ENCODE measurements at places on chromosomes 5 and 9.
A peak's percentile ranks its signal among the peaks of the same experiment; 100 is the strongest.

DNA sequence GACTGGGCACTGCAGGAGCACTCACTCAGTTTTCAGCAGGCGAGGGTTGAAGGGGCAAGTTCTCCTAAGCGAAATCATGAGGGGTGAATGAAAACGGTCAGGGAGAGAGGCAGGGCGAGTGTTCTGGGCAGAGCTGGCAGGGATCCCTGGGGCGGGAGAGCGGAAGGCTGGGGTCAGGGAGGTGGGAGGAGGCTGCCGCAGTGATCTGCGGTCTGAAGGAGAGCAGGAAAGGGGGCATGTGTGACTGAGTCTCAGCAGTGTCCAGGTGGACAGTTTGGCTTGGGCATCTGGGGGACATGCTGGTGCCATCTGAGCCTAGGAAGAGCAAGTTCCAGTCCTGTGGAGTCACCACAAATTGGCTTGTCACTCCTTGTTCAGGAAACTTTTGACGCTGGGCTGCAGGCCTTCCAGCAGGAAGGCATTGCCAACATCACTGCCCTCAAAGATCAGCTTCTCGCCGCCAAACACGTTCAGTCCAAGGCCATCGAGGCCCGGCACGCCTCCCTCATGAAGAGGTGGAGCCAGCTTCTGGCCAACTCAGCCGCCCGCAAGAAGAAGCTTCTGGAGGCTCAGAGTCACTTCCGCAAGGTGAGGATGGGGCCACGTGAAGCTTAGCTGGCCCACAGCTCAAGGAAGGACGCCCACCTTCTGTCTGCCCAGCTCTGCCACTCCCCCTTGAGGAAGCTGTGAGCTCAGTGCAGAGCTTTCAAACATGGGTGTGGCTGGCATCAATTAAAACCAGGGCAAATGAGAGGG, 31.1 kb downstream of the DYNC2I2 start:
- no peak for DNase-seq

DNA sequence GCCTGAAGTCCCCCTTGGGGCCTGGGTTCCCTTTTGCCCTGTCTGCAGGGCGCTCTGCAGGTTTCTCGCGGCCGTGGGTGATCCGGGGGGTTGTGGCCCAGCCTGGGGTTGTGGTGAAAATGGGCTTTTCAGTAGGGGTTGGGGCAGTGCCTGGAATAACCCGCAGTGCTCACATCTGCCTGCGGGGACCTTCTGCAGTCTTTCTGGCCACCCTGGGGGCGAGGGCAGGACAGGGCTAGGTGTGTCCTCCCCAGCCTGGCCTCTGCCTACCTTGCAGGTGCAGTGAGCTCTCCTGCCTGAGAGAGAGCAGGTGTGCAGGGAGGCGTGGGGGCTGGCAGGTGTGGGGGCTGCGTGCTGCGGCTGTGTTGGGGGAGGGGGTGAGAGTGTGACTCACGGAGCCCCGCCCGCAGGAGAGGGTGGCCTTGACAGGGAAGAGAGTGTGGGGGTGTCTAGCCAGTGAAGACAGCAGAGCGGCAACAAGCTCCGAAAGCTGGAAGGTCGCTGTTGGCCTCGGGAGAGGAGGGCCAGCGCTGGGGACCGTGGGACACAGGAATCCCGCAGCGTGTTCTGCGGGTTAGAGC, 131.4 kb downstream of the MRPL36 start:
- no peak for DNase-seq

DNA sequence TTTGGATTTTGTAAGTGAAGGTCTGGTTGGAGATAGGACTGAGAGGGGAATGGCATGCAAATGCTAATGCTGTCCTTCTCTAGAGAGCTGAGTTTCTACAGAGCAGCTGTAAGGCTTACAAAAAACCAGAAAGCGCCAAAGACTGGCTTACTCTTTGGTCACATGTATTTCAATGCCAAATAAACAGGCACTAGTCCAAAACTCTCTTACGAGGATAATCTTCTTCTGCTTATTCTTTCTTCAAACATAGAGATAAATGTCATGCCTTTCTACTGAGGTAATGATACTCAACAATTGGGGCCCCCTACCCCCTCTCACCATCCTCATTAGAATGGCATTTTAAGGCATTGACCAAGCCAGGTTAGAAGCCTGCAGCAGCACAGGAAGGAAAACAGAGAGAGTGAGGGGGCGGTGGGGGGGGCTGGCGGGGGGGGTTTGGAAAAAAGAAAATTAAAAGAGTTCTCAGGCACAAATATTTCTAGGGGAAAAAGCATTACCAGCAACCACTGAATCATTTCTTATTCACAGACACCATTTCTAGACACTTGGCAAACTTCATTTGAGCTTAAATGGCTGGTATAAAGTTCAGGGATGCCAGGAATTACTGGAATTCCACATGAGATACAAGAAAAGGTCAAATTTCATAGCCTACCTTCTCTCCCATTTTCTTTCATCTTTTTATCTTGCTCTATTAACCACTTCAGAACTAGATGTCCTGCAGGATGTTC, 34.0 kb downstream of the PUM3 start:
- DNase-seq, result no peak

- no peak for DNase-seq
Measured at GRCh38 chr9:132135456-132135855, 26.4 kb upstream of the NTNG2 start.

DNA sequence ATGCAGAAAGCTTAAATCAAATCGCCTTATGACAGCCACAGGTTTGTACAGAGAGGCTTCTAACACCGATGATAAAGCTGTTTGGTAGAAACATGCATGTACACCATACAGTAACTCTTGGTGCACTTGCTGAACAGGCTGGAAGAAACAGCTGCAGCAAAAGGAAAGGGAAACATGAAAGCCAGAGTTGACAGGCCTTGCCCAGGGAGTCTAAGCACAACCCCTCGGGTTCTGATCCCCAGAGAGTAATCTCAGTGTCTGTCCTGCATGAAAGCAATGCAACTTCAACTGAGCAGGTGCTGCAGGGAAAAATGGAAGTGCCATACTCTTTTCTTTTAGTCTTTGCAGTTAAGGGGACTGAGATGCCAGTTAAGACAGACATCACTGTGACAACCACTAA, 419.9 kb downstream of the BNC2 start:
- no peak for DNase-seq

DNA sequence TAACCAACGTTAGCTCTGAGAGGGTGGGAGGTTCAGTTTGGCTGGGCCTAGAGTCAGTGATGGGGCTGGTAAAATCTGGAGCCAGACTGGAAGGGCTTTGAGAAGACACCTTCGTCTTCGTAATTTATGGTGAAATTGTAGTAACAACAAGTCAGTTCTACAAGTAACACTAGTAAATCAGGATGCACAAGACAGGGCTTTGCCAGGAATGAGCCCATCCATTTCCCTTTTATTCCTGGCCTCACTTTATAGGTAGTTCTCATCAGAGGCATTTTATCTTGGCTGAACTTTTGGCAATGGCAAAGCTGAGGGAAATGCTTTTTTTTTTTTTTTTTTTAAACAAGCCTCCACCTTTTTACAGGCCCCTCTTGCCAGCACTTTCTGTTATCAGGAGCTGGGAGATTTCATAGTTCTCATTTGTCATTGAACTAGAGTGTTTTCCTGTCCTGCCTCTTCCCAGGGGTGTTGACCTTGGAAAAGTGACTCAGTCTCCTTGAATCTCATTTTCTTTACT, 110.5 kb upstream of the KLF4 start:
- DNase-seq, result no peak

DNA sequence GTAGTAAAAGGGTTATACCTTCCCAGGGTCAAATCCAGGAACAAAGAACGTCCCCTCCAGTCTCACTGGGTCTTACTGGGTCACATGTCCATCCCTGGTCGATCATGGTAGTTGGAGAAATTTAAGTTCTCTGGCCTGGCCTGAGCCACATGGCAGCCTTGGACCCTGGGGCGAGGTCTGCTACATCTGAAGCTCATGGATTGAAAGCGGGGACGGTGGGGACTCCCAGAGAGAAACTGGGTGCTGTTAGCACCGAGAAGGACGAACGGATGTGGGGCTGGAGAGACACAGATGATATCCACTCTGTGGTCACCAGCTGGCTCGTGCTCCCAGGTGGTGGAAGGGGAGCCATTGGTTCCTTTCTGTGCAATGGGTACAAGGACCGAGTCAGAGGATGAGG, 46.9 kb downstream of the TSPAN17 start:
- DNase-seq, result no peak

- no peak for DNase-seq
Measured at GRCh38 chr9:110282018-110282738, 25.9 kb upstream of the TXN start.

- DNase-seq, result no peak
Measured at GRCh38 chr9:77595426-77596095, 52.6 kb downstream of the GNA14 start.

GRCh38 chr5:171595401-171595800, 176.0 kb downstream of the FGF18 start:
- DNase-seq, result no peak

DNA sequence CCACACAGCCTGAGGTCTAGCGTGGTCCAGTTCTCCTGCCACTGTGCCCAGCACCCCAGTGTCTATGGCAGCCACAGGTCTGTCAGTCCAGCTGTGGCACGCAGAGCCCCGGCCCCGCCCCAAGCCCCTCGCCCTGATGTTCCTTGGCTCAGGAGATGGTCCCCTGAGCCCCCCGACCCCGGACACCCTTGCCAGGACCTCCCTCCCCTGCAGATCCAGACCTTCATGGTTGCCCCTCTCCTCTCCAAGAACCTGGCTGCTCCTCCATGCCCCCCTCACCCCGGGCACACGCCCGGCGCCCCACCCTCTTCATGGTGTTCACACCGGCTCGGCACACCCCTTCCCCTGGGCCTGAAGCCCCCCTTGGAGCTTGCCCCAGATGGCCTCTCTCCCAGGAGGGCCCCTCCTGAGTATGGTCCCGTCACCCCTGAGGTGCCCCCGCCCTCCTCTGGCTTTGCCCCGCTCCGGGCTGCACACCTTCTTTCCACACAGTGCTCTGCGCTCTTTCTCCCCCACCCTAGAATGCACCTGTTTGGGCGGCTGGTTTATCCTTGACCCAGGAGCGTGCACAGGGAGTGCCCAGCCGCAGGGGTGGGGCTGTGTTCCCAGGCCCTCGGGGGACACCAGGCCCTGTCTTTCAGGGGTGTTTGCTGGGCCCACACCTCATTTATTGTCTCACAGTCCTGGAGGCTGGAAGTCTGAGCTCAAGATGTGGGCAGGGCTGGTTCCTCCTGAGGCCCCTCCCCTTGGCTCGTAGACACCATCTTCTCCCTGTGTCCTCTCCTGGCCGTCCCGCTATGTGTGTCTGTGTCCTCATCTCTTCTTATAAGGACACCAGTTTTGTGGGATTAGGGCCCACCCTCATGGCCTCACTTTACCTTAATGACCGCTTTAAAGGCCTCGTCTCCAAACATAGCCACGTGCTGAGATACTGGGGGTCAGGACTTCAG, 37.6 kb downstream of the KCNT1 start:
- DNase-seq, result no peak

DNA sequence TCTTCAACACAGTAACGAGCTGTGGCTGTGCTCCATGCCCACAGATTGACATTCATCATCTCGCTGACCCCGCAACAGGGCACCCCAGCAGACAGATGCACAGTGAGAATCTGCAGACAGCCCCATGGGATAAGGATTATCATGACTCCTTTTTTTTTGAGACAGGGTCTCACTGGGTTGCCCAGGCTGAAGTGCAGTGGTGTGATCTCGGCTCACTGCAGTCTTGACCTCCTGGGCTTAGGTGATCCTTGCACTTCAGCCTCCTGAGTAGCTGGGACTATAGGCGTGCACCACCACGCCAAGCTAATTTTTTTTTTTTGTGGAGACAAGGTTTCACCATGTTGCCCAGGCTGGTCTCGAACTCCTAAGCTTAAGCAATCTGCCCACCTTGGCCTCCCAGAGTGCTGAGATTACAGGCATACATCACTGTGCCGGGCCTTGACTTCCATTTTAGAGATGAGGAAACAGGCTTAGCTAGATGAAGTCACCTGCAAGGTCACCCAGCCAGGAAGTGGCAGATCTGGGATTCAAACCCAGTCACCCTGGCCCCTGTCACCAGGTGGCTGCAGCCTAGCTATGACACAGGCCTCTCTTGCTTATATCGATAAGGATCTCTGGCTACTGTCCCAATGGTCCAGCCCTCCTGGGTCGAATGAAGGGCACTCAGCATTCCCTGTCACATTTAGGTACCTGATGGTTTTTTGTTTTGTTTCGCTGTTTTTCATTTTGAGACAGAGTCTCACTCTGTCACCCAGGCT, 5.1 kb downstream of the AIF1L start:
- DNase-seq, result no peak

GRCh38 chr9:76905791-76906646, at the start of gene PRUNE2:
TSS of gene PRUNE2 (minus strand) at chr9:76906114. CDS start at chr9:76905963, 151 bp downstream.
- DNase-seq, result peak; percentile 25

DNA sequence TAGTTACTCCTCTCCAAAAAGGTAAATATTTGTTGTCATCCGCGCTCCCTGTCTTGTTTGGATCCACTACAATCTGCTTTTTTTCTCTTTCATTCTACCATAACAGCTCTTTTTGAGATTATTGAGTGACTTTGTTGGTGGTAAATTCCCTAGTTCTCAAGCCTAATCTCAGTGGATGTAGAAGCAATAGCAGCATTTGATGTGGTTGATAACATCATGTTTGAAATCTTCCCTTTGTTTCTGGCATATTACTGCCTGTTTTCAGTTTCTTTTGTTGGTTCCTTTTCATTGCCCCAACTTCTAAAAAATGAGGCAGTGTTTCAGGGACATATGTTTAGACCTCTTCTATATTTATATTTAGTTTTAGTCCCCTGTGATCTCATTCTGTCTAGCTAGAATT, 8.9 kb downstream of the CDC42SE2 start:
- DNase-seq, result no peak

GRCh38 chr5:82252744-82253143, 25.4 kb downstream of the RPS23 start:
- DNase-seq, result no peak

- DNase-seq, result no peak
Measured at GRCh38 chr5:28208356-28208755, 1170.0 kb upstream of the CDH9 start.

- no peak for DNase-seq
Measured at GRCh38 chr9:69542942-69543704, 129.0 kb downstream of the APBA1 start.

DNA sequence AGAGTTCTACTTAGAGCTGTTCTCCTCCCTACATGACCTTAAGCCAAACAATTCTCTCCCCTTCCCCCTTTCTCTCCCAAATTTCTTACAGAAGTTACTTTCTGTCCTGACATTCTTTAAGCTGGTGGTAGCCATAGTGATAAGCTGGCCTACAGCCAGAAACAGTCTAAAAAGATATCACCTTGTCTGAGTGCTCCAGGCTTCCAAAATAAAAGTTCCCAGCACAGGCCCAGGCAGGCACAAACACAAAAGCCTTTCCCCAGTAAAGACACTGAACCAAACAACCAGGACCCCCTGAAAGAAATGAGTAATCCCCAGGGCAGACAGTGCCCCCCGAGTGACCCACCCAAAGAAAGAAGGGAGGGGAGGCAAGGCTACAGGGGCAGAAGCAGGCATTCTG, 19.2 kb downstream of the SIL1 start:
- DNase-seq, result no peak

- no peak for DNase-seq
Measured at GRCh38 chr5:35202319-35203111, 27.8 kb downstream of the PRLR start.

All from brain pericyte (primary cell).